ENCODE measurements at places on chromosomes 13 and 19. TPM values are rescaled to one million over a fixed set of nuclear protein-coding genes. Genes with fewer than 3 reads are reported as not detected.
A peak's percentile ranks its signal among the peaks of the same experiment; 100 is the strongest.

DNA sequence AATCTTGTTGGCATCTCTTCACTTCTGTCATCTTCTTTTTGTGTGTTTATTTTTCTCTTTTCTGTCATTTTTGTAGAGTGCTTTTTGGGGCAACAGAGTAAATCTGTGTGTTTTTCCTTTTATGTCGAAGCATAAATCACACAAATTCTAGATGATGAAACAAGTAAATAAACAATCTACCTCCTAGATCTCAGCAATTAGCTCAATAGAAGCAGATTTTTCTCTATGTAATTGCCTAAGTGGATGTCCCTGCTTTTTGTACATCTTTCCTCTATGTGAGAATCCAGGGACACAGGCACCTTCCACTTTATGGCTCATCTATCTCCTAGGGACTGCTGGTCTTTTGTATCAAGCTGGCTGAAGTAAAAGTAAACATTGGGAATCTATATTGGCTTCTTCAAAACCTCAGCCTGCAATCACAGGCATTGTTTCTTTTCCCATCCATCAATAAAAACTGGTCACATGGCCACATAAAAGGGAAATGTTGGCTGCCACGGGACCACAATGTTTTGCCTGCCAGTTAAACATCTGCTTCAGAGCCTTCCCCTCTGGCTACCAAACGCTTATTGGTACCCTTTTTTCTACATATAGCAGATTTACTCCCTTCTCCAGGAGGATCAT is 323.8 kb downstream of the LMO7 start:
- ATAC-seq, result no peak
- no peak overlapping the region for H3K4me3 ChIP-seq
- no peaks in the 10 kb centered on the region for H3K36me3 ChIP-seq
- no peak overlapping the region for H3K27ac ChIP-seq
- no peaks in the 10 kb centered on the region for H3K4me1 ChIP-seq
- H3K27me3 ChIP-seq, result no peaks in the 10 kb centered on the region

SPATA13 gene
- total RNA-seq, result 14.7 TPM

MYO1F gene
- total RNA-seq, result 8.4 TPM

DNA sequence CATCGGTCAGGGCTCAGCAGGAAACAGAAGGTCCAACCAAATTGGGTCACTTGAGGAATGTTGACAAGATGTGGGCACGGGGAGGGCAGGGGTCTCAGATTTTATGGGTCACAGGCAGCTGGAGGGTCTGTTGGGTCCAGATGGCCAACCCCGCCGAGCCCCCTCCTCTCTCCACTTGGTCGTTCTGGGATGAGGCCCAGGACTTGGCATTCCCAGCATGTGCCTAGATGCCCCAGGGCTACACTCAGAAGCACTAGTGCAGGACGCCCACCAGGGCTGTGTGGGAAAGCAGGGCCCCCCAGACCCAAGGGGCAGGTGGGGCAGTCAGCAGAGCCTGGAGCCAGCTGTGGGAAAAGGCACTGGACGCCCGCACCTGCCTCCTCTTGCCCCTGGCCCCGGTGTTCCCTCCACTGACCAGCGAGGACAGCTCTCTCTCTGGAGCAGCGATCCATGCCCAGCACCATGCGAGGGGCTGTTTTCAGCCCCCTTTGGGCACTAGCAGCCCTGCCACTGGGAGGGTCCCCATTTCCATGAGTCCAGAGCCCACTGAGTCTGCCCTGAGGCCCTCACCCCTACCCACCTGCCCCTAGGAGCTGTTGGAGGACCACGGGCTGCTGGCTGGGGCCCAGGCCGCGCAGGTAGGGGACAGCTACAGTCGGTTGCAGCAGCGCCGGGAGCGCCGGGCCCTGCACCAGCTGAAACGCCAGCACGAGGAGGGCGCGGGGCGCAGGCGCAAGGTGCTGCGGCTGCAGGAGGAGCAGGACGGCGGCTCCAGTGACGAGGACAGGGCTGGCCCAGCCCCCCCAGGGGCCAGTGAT is 26.0 kb downstream of the DHX34 start:
- H3K4me3 ChIP-seq, result no peak overlapping the region
- ATAC-seq, result no peak
- no peak overlapping the region for H3K27ac ChIP-seq
- no peaks in the 10 kb centered on the region for H3K27me3 ChIP-seq

GRCh38 chr19:10979951-10980381 is 19.1 kb downstream of the SMARCA4 start:
- peak; percentile 13 for ATAC-seq
- H3K27ac ChIP-seq, result peak overlapping the region; percentile 50
- no peaks in the 10 kb centered on the region for H3K27me3 ChIP-seq
- no peak overlapping the region for H3K4me3 ChIP-seq
- H3K36me3 ChIP-seq, result no peaks in the 10 kb centered on the region
- H3K4me1 ChIP-seq, result peaks cover 24% of the 10 kb centered on the region
